Purkinje cell (primary cell): ENCODE measurements at places on chromosomes 12 and 14. TPM values are rescaled to one million over a fixed set of nuclear protein-coding genes. Genes with fewer than 3 reads are reported as not detected.

Gene SERPINA10
- 0.84 and 1.7 TPM in 2 replicates for polyA plus RNA-seq

Gene GPR65
- polyA plus RNA-seq = not detected in 2 replicates

Gene TCL1B
- not detected in 2 replicates for polyA plus RNA-seq

Gene KRT77
- polyA plus RNA-seq = not detected in 2 replicates

Gene UNC119B
- polyA plus RNA-seq = 2.0 and 2.4 TPM in 2 replicates
